ENCODE measurements at places on chromosomes 13 and 19. TPM values are rescaled to one million over a fixed set of nuclear protein-coding genes. Genes with fewer than 3 reads are reported as not detected.
A peak's percentile ranks its signal among the peaks of the same experiment; 100 is the strongest.

CRB3 gene
- 0.34 TPM for total RNA-seq

GRCh38 chr19:5967994-5968430, 9.9 kb downstream of the RANBP3 start:
- DNase-seq: peak; percentile 75

GRCh38 chr13:44350775-44351504, 22.7 kb upstream of the SERP2 start:
- DNase-seq: no peak

SSC5D gene
- total RNA-seq: 7.2 TPM

GRCh38 chr19:11286312-11286974, 9.5 kb upstream of the TSPAN16 start:
- no peak for DNase-seq

DNA sequence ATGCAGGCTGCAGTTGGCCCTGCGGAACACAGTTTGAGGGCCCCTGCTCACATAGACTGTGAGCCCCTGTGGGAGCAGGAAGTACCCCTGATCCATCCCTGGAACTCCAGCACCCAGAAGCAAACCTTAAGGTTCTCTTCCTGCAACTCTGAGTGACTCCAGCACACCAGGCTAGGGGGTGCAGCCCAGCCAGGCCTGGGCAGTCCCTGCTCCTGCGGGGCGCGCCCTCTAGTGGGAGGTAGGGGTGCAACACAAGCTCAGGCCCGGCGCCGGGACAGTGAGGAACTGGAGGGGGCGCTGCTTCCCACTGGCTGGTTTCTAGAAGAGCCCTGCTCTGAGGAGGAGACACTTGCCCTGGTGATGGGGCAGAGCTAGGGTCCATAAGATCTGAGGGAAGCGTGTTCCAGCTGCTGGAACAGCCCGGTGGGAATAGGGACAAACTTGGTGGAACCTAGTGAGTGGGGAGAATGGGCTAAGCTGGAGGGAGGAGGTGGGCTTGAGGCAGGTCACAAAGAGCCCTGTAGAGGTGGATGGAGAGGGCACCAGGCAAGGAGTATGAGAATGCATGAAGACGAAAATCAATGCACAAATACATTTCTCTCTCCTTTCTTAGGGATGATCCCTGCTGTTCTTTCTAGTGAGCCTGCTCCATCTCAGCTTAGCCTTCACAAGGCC, 5.0 kb downstream of the ZSCAN5A start:
- DNase-seq: peak; percentile 7

DNA sequence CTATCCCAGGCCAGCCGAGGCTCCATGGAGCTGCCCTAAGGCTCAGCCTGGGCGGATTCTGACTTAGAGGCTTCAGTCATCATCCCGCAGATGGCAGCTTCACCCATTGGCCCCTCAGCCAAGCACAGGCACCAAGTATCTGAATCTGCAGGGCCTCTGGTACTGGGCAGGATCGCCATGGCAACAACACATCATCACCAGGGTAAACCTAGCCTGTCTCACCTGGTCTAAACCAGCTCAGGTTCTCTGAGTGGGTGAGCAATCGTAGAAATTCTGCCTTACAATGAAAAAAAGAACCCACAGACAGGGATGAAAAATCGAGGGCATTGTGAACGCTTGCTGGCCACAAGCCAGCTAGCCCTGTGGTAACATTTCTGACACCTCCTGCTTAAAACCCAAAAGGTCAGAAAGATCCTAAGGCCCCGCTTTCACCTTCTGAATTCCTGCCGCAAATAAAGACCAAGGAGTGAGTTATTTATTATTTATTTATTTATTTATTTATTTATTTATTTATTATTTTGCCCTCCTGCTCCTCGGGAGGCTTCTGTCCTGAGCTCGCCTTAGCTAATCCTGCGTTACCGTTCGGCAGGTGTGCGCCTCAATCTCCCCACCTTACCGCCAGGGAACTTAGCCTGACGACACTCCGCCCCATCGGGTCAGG, 12.0 kb upstream of the CEACAM21 start:
- no peak for DNase-seq

DNA sequence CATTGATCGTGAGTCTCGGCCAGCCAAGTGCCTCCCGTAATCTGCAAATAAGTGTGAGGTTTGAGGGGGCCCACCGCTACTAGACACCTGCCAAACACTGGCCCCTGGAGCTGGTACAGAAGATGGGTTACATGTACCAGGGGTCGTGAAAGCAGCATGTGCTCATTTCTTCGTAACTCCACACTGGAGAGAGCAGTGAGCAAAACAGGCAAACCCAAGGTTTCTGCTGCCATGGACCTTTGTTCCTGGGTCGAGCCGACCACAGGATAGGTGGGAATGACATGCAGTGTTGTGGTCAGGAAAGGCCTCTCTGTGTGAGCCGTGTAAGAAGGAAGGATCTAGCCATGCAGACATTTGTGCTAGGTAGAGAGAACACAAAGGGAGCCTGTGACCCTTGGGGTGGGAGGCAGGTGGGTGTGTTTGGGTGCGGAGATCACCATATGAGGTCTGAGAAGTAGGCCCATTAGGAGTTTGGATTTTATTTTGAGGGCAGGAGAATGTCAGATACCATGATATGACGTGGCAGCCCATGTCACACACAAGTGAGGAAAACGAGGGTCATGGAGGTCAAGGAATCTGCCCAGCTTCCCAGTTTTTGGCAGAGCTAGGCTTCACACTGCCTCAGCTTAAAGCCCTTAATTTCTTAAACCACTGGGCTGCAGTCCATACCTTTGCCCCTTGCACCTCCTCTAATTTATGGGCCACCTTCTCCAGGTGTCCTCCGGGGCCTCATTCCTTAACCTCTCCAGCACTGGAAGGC, 919 bp downstream of the GTF3A start:
- peak; percentile 62 for DNase-seq

GRCh38 chr13:113057084-113057483, 48.5 kb upstream of the F7 start:
- DNase-seq: no peak

DNA sequence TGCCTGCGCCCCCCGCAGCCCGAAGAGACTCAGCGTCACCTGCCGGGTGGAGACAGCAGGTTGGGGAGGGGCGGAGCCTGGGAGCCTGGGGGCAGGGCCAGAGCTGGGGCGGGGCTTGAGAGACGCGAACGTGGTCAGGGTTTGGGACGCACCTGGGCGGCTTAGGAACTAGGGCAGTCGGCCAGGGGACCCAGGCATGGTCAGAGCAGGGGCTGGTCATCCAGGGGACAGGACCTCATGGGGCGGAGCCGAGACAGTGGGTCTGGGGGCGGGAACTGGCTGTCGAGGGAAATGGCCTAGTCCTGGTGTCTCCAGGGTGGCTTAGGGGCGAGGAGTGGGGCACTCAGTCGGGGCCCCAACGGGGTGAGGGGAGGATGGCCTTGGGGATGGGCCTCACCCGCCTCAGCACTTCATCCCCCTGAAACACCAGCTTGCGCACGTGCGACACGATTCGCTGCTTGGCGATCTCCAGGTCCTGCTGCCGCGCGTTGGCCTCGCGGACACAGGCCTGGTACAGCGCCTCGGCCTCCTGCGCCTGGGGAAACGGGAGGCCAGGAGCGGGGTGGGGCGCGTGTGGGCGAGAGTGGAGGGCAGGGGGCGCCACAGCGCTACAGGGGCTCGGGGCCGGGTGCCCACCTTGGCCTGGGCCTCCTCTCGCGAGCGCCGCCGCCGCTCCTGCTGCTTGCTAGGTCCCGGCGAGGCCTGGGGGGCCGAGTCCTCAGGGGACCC, 5.8 kb downstream of the GMIP start:
- no peak for DNase-seq

- DNase-seq: no peak
Observed at GRCh38 chr13:100530671-100531213, 57.8 kb downstream of the GGACT start.

GRCh38 chr13:102582256-102582655, 14.5 kb upstream of the TPP2 start:
- DNase-seq: no peak

GRCh38 chr19:45881909-45882528, 3.9 kb downstream of the IRF2BP1 start:
- DNase-seq: no peak

- no peak for DNase-seq
Observed at GRCh38 chr13:97544031-97544765, 110.2 kb downstream of the RAP2A start.

DNA sequence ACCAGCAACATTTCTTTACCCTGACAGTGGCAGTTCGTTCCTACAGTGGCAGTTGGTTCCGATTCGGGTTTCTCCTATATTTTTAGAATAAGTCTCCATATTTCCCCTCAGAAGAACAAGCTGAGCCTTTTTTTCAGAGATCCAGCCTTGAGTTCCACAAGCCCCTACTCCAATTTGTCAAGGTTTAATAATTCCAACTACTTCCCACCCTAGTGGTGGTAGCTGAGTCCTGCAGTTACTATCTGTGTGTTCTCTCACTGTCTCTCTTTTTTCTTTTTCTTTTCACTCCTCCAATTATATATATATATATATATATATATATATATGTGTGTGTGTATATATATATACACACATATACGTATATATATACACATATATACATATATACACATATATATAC, 1347.3 kb downstream of the PCDH9 start:
- DNase-seq: no peak

GRCh38 chr13:94331281-94331680, 148.2 kb downstream of the DCT start:
- DNase-seq: no peak

GRCh38 chr13:77026861-77027621, at the start of gene FBXL3:
Gene FBXL3 (minus strand): TSS chr13:77027159. CDS start chr13:77021860, 5,299 bp downstream.
- DNase-seq: peak; percentile 83

GRCh38 chr13:26449063-26449848, 108.2 kb upstream of the WASF3 start:
- DNase-seq: peak; percentile 91

- DNase-seq: no peak
Observed at GRCh38 chr19:13979244-13979615, 26.9 kb downstream of the RFX1 start.

ACER1 gene
- total RNA-seq: not detected

SWSAP1 gene
- total RNA-seq: 2.7 TPM

DNA sequence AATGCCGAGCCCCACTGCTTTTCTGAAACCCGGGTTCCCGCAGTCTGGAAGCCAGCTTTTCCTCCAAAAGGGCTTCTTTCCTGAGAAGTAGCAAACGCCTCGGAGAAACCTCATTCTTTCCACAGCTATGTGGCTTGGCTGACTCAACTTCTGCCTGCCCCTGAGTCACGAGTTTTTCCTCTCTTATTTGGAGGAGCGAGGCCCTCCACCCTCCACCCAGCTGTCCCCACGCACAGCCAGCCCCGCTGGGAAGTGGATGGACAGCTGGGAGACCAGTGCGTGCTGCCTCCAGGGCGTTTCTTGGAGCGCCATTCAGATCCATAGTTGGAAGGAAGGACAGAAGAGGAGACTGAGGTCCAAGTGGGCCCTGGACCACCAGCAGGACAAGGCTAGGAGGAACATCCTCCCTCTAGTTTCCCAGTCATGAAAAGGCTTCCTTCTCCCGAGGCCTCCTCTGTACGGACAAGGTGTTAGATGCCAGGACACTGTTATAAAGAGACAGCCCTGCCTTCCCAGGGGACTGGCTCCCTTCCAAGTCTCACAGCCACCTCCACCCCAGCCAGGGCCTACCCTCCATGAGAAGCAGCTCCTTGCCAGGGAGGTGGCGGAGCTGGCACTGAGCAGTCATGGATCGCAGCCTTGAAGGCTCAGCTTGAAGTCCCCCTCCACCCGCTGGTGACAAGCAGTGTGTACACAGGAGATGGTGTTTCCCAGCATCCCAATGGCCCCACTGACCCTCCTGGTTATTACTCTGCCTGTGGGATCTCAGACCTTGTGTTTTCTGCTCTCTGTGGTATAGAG, 2.5 kb upstream of the PLEKHF1 start:
- DNase-seq: peak; percentile 92

- no peak for DNase-seq
Observed at GRCh38 chr19:14318873-14319272, 62.4 kb upstream of the ADGRE5 start.

DNA sequence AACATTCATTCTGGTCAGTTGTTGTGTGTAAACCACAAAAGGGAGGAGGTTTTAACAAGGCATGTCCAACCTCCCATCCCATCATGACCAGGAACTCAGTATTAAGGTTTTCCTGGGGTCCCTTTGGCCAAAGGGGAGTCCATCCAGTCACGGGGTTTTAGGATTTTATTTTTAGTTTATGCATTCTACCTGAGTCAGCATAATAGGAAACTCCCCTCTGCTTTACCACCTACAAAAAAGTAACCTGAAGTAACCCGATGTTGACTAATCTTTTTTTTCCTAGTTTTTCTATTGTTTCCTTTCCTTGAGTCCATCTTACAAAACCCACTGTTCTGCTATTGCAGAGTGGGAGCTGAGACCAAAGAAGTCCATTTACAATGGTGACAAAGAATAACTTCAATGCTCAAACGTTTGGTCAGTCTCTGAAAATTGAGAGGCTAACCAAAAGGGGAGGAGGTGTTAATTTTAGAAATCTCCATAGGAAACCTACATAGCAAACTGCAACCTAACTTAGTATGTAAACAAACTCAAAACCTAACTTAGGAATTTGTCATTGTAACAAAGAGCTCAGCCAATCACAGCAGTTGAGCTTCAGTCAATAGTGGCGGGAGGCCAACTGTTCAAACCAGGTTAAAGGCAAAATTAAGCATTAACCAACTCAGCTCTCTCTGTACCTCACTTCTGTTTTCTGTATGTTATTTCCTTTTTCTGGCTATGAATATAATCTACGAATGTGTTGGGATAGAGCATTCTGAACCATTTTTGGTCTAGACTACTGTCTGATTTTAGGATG, 1954.1 kb downstream of the PCDH9 start:
- DNase-seq: no peak

PALM3 gene
- total RNA-seq: 0.64 TPM

DNA sequence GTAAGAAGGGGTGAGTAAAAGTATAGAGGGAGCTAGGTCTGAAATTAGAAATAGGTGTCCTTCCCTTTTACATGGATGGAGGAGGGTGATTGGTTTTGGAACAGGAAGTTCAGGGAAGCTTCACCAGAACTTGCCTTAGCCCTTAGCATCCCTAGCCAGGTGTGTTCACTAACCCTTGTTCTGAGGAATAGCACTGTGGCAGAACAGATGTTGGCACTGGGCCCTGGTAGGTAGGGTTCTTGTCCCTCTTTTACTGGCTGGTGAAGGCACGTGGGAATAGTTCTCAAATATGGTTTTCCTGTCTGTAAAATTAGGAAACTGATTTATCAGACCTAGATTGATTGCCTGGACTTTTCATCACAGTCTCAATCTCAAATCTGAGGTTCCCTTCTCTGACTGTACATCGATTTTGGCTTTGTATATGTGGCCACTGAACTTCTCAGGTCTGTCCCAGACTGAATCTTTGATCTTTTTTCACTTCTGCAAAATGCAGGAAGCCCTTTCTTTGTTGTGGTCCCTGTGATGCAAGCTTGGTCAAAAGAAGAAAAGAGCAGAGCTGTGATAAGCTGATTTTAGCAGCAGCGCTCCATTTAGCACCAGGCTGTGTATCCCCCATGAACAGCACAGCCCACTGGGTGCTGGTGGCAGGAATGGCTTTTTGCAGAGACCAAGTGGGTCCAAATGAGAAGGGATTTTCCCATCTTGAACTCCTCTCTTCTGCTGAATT, 86.2 kb upstream of the HTR2A start:
- DNase-seq: no peak

MAN2B1 gene
- 68.4 TPM for total RNA-seq

GNA15 gene
- not detected for total RNA-seq

- DNase-seq: no peak
Observed at GRCh38 chr19:4868286-4868834, 893 bp upstream of the PLIN3 start.

All from M059J (cell line).